ENCODE measurements at places on chromosomes 2 and 18.

- no peak for DNase-seq
Measured at GRCh38 chr2:181310967-181311366, 146.2 kb upstream of the ITGA4 start.

DNA sequence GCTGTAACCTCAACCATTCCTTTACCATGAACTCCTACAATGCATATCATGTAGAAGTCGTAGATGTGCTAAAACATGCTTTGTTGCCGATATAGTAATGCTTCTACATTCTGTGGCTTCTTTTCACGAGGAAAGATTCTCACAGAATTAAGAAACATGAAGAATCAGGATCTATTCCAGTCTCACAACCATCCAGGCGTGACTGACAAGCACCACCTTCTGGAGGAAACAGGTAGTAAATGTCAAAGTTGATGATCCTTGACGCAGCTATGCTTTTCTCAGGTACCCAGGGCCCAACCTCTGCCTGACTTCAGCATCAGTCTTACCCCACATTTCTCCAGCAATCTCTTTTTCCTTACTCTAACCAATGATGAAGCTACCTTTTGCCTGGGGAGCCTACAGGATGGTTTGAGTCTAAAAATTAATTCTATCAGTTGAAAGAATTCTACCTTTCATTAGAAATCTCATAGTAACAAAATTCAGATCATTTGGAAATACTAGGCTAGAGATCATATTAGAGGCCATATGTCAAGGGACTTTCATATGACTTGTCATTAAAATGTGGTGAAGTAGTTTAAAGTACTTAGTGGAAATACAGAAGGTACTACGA, 123.3 kb upstream of the RND3 start:
- no peak for DNase-seq

DNA sequence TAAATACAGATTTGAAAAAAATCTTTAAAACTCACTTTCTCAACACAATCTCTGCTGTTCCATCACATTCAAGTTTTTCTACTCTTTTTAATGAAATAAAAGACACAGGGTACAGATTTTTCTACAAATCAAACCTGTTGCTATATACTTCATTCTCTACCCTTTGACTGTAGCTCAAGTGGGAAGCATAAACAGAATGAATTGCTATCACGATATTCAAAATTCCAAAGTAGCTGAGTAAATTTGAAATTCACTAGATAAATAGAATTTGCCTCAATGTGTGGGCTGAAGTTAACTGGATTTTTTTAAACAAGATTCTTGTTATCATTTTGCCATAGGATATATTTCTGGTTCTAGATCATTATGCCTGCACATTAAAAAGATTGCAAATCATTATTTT, 185.9 kb downstream of the ZNF521 start:
- no peak for DNase-seq

- peak; percentile 39 for DNase-seq
Measured at GRCh38 chr2:121095257-121096080, 189.5 kb downstream of the TFCP2L1 start.

- no peak for DNase-seq
Measured at GRCh38 chr2:133334923-133335322, 233.3 kb downstream of the NCKAP5 start.

DNA sequence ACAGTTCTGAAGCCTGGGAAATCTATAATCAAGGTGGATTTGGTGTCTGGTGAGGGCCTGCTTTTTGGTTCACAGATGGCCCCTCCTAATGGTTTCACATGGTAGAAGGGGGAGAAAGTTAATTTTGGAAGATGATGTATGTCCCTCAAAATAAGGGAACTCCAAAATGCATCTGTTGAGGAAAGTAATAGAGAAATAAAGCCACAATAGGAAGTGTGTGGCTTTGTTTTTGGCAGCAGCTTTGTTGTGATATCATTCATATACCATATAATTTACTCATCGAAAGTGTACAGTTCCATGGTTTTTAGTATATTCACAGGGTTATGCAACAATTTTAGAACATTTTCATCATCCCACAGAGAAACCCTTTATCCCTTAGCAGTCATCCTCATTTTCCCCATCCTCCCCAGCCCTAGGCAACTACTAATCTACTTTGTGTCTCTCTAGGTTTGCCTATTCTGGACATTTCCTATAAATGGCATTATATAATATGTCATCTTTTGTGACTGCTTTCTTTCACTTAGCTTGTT, 274.0 kb upstream of the FAM98A start:
- DNase-seq, result no peak

DNA sequence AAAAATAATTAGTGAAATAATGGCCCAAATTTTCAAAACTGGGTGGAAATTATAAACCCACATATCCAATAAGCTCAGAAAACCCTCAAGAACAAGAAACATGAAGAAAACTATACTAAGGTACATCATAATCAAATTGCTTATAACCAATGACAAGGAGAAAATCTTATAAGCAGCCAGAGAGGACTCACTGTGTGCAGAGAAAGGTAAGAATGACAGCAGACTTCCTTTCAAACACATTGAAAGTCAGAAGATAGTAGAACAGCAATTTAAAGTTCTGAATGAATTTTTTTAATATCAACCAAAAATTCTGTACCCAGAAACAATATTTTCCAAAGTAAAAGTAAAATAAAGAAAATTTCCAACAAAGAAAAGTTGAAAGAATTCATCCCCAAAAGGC, 197.7 kb upstream of the RAB12 start:
- DNase-seq, result no peak

DNA sequence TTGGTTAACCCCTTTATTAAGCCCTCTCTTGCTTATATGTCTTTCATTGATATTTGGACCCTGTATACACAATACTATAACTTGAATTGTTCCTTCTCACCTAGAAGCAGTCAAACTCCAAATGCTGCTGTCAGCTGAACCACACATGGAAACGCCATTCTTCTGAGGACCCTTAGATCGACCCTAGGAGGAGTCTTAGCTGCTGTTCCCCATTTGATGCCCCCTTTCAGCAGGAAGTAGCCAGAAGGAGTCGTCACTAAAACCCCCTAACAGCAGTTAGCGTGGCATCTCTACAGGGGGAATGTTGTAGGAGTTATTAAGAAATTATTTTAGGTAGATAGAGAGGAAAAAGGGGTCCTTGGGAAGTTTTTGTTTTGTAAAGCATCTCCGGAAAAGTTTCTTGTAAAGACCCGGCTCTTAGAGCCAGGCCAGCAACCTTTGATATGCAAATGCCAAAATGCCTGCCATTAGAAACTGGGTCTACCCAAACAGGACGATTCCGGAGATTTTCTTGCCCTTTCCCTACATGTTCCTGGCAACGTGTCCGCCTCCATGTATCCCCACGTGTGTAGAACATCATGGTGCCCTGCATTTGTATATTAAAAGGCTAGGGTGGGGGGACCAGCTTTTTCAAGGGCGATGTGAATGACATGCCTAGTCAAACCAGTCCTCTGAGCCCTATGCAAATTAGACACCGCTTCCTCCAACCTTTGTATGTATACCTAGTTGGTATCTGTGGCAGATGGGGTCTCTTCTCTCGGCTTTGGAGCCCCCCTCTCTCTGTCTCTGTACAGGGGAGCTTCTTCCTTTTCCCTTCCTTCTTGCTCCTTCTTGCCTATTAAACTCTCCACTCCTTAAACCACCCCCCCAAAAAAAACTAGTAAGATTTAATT, 638.4 kb upstream of the POU3F3 start:
- no peak for DNase-seq

- DNase-seq, result no peak
Measured at GRCh38 chr2:239533569-239534316, 132.9 kb upstream of the HDAC4 start.

DNA sequence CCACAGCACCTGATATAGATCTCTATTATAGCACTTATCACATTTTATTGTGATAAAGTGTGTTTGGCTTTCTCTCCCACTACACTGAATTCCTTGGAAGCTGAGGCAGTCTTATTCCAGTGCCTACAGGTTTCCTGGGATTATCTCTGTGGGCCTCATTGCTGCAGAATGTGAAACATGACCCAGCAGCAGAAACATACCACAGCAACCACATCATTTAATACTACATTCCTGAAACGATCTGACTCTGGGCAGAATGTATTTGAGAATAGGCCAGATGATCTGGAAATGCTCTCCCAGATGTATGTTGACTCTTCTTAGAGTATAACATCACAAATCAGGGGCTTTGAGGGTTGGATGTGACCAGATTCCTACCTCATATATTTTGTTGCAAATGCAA, 323.5 kb upstream of the TANK start:
- DNase-seq, result no peak

- DNase-seq, result no peak
Measured at GRCh38 chr2:8526403-8526696, 155.5 kb upstream of the ID2 start.

- DNase-seq, result no peak
Measured at GRCh38 chr2:219918944-219919343, 291.5 kb downstream of the SLC4A3 start.

DNA sequence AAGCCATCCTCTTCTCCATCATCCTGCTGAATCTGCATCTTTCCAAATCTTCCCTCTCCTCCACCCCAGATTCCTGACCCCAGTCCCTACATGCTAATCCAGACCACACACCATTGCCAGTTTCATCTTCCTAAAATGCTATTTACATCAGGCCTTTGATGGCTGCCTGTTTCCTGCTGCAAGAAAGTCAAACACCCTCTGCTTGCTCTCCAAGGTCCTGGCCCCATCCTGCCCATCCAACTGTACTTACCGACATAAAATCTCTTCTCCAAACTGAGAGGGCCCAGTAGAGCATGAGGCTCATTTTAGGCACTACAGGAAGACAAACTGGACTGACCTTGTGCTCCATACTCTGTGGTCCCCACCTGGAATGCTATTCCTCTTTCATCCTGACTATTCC, 19.0 kb downstream of the ALK start:
- no peak for DNase-seq

- DNase-seq, result no peak
Measured at GRCh38 chr2:240982821-240983281, 15.6 kb upstream of the SNED1 start.

All from activated CD4-positive, alpha-beta T cell treated with anti-CD3 and anti-CD28 coated beads, Interleukin-2, amount 50 U/mL, for 48 hours (primary cell).